ENCODE measurements at places on chromosomes 1 and 21. TPM values are rescaled to one million over a fixed set of nuclear protein-coding genes. Genes with fewer than 3 reads are reported as not detected.

TMEM269 gene
- total RNA-seq, result 0.35 TPM

SLC44A5 gene
- 0.28 TPM for total RNA-seq

SH2D5 gene
- total RNA-seq, result not detected

DNA sequence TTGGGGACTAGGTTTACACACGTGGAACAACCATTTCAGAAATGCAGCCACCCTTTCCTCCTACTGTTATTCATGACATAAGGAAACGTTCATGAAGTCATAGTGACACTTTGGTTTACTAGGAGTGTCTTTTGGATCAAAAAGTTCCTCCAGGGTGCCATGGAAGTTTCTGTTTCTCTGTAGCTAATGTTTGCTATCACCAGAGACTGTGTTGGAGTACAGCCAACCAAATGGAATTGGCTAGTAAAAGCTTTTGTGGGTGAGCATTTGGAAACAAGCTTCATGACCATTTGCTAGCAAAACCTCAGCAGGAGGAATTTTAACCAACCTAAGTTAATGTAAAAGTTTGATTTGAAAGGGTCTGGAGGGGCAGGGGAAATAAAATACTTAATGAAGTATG lies 43.9 kb upstream of the ADGRL2 start:
- DNase-seq, result no peak

DNA sequence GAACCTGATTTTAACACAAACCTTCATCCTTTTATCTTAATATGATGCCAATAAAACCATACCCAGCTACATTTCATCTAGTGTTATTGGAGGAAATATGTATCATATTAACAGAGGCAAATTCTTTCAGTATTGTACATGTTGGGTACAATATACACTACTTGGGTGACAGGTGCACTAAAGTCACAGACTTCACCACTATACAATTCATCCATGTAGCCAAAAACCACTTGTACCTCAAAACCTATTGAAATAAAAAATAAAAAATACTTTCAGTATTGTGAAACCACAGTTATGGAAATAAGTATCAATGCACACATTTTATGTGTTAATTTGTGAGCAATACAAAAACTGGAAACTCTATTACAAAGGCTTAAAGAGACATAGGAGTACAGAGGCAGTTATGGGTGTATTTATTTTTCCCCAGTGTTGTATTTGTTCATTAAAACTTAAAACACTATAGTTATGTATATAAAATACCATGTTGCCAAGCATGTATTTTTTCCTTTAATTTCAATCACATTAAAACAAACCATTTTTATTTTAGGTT lies 25.1 kb upstream of the GPR88 start:
- no peak for DNase-seq

- no peak for DNase-seq
These were observed 4.0 kb upstream of the GBP5 start for GRCh38 chr1:89276690-89277089.

Data from thoracic aorta (tissue), 2 donors.